Stimulated activated CD4-positive, alpha-beta T cell treated with anti-CD3 and anti-CD28 coated beads, Interleukin-15, amount 100 ng/mL, for 1 hour (primary cell): ENCODE measurements at places on chromosomes 12 and 14.

- no peak for DNase-seq
Observed at GRCh38 chr12:83470749-83471148, 784.0 kb downstream of the TMTC2 start.

- DNase-seq = no peak
Observed at GRCh38 chr12:46404225-46404631, 31.7 kb upstream of the SLC38A2 start.

DNA sequence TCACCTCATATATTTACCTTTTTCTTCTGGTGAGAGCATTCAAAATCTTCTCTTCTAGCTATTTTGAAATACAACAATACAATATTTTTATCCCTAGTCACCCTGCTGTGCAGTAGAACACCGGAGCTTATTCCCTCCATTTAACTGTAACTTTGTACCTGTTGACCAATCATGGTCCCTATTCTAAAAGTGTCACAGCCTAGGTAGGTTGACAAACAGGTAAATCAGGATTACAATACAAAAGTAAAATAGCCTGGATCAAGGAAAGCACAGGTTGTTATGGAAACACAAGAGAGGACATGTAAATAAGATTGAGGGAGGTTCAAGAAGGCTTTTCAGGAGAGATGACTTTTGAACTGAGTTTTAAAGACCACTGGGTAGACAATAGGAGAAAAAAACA is 670.9 kb downstream of the DIO2 start:
- DNase-seq = no peak

GRCh38 chr12:1810931-1811280 is 9.5 kb upstream of the LRTM2 start:
- DNase-seq = no peak

GRCh38 chr14:67517083-67517482 is 16.0 kb upstream of the PLEKHH1 start:
- no peak for DNase-seq

- no peak for DNase-seq
Observed at GRCh38 chr12:12018454-12018853, 52.3 kb upstream of the BCL2L14 start.

DNA sequence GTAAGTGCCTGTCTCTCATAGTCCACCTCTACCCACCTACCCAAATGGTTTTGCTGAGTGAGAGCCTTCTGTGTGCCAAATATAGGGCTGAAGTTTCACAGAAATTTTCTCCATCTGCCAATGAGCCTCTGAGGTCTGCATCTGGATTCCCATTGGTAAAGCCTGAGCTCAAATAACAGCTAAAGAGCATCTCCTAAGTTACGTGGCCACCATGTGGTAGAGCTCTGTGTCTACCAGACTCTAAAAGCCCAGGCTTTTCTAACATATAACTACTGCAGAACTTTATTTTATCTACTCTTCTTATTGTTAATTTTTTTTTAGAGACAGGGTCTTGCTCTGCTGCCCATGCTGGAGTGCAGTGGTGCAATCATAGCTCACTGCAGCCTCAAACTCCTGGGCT is 16.0 kb downstream of the AMDHD1 start:
- no peak for DNase-seq

DNA sequence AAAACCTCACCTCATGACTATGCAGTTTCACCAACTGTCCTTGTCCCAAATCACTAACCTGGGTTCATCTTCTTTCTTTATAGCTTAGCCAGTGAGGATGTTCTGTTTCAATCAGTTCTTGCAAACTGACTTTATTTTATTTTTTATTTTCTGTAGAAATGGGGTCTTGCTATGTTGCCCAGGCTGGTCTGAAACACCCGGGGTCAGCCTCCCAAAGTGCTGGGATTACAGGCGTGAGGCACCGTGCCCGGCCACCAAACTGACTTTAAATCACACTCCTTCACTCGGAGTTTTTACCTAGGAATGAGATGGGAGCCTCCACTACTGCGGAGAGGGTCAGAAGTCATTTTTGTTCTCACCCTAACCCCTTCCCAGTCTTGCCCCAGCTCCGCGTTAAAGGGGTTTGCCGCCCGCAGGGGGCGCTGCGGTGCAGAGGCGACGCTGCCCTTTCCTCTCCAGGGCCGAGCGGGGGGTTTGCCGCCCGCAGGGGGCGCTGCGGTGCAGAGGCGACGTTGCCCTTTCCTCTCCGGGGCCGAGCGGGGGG is 7.0 kb upstream of the B4GALNT3 start:
- peak; percentile 23 for DNase-seq

DNA sequence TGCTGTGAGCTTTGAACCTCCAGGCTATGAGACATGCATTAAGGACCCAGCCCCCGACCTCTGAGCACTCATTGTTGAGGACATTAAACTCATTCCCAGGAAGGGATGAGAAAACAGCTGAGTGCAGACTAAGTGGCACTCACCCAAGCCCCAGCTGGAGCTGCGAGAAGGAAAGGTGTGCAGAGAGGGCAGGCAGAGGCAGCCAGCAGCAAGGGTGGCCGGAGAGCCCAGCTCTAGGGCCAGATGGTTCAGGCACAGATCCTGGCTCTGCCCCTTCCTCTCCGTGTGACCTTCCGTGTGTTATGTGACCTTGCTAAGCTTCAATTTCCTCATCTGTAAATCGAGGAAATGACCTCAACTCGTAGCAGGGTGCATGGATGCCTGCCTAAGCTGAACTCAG is 3.7 kb downstream of the TSPAN11 start:
- DNase-seq = no peak
